ENCODE measurements at places on chromosomes 2 and 18.

DNA sequence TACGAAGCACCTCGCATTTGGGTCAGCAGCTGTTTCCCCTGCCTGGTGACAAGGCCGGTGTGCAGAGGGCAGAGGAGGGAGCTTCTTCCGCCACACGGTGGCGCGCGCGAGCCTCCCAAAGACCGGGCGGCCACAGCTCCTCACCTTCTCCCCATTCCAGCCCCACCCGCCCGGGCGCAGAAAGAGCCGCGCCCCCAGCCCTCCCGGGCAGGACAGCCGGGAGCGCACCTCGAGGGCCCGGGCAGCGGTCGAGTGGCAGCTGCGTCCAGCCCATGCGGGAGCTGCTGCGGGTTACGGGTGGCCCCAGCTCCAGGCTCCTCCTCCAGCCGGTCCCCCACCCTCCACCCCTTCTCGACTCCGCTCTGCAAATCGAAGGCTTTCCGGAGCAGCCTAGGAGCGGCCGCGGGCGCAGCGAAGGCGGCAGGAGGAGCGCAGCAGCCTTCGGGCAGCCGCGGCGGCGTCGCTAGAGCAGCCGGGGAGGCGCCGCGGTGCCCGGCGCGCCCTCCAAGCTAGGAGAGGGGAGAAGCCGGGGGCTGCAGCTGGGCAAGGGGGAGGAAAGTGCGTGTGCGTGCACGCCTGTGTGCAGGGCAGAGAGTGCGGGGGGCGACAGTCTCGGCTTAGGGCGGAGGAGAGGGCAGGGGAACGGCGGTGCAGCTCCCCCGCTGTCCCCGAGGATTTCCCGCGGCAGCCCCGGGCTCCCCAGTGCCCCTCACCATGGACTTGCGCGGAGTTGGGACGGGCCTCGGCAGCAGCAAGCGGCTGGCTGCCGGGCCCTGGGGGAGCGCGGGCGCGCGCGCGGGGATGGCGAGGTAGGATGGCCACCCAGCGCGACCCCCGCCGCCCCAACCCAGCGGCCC, at the start of gene CCDC85A:
CCDC85A (plus strand) TSS at position 348 of the 857 bp plus-strand sequence. CDS start 635 bp downstream, outside the sequence.
- peak; percentile 82 for DNase-seq

DNA sequence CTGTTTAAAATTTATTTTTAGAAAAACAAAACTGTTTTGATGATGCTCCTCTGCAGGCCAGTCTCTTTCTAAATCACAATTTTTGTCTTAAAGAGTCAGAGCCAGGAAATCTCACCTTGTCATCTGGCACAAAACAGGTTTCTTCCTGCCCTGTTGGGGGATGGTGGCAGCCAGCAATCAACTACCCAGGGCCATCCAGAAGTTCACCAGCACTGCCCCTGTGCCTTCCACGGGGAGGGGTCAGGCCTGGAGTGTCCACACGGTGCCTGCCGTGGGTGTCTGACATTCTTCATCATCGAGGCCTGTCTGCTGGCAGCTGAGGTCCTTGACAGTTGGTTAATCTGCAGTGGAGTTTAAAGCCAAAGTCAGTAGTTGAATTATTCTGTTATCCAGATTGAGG, 40.0 kb upstream of the BMP10 start:
- no peak for DNase-seq

- DNase-seq = no peak
These were observed 518.8 kb downstream of the LRP1B start for GRCh38 chr2:141611981-141612380.

- DNase-seq = no peak
These were observed 18.0 kb upstream of the ACKR3 start for GRCh38 chr2:236551471-236552211.

- DNase-seq = no peak
These were observed 32.7 kb downstream of the APCDD1 start for GRCh38 chr18:10487154-10487553.

- no peak for DNase-seq
These were observed 58.5 kb downstream of the ROCK1 start for GRCh38 chr18:21053127-21053526.

GRCh38 chr2:16645775-16646559, 19.7 kb downstream of the CYRIA start:
- DNase-seq = no peak

- DNase-seq = no peak
These were observed 68.5 kb downstream of the PIGN start for GRCh38 chr18:62118328-62118727.

DNA sequence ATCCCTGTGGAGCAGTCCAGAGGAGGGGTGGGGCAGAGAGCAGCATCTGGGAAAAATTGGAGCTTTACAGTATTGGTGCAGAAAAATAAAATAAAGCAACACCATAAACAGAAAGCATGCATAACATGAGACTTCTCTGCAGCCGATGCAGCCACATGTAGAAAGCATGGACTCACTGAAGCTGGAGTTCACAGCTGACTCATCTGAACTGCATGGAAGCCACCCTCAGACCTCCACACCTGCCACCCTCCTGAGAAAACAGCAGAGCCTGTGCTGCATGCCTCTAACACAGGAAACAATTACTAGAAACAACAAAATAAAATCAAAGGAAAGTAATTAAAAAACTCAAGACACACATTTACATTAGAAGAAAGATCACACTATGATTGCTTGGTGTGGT, 169.4 kb upstream of the ALKAL2 start:
- DNase-seq = no peak

DNA sequence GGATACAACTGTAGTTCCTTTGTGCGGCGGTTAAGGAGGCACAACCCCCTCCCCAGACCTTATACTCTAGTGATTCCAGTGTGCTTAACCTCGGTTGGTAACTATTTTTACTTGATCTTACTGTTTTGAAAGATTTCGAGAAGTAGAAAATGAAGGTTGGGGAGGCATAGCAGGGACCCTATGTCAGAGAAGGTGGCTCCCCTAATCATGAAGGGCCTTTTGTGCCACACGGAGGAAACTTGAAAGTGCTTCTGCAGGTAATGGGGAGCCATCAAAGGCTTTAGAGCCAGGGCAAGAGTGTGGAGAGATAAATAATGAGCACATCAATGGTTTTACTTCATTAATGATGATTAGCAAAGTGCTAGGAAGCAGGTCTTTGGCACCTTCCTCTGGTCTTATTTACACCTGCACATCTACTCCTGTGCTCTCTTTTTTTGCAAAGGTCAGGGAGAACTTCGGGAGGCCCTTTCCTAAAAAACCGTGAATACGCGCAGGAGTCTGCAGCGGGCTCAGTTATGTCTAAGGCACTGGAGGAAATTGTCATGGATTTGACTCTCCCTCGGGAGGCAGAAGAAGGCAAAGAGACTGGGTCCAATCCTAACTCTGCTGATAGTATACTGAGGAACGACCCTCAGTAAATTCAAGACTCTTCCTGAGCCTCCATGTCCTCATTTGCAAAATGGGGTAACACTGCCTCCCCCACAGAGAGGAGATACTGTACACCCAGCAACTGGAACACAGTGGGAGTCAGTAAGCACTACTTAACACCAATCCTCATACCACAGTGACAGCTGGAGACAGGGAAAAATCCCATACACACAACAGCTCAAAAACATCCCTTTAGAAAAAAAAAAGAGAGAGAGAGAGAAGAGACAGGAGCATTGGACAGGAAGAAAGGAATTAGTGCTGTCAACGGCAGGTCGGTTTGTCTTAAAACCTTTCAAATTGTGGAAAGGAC, 81.6 kb downstream of the DDX1 start:
- DNase-seq = no peak

- no peak for DNase-seq
These were observed 13.9 kb downstream of the IL1F10 start for GRCh38 chr2:113081488-113082210.

GRCh38 chr2:136297994-136298393, 180.0 kb upstream of the CXCR4 start:
- no peak for DNase-seq

DNA sequence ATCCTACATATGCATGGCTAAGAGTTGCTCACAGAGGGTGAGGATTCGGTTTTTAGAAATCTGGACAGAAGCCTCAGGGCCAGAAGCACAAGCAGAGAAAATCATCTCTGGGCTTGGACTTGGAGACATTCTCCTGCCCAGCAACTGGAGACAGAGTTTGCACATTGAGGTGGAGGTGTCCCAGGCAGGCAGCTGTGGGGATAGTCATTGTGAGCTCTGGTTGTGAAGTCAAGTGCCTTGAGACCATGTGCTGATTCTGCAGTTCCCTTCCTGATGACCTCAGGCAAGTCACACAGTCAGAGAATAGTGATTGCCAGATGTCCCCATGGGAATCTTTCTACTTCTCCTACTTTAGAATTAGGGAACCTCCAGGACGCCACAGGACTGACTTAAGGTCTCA, 108.4 kb upstream of the LDAH start:
- no peak for DNase-seq

DNA sequence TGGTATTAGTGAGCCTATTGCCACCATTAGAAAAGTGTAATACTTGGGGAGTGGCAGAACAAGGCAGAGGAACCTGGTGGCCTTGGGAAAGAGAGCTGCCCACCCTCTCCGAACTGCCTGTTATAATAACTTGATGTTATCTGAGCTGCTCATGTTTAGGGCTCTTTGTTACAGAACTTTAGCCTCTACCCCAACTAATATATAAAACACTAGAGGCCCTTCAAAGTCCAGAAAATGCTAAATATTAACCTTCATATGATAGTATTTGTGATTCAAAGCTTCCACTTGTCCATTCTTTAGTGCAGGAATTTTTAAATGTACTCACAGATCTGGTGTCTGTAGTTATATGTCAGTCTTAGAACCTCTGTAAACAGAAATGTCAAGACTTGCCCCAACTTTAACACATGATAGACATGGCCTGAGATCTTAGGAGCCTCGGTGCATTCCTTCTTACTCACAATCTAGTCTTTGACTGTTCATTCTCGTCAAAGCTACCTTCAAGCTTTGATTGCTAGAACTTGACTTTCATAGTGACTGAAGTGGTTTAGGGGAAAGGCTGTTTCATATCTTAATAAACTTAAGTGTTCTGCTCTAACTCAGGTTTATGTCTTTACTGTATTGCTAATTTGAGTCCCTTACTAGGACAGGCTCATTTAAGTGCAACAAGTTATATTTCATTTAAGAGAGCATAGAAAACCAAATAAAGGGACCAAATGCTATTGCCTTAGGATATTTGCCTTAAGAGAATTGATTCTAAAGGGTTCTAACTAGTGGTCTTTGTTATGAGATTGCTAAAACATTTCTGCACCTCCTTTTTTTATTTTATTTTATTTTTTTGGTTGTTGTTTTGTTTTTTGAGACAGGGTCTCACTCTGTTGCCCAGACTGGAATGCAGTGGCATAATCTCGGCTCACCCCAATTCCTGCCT, 41.6 kb downstream of the DDX1 start:
- no peak for DNase-seq

- no peak for DNase-seq
These were observed 25.6 kb downstream of the FAP start for GRCh38 chr2:162217598-162217997.

GRCh38 chr2:221572219-221572820, at the start of gene EPHA4:
TSS of gene EPHA4 (minus strand) at chr2:221572304. CDS start at chr2:221572248, 56 bp downstream.
- DNase-seq = peak; percentile 82

DNA sequence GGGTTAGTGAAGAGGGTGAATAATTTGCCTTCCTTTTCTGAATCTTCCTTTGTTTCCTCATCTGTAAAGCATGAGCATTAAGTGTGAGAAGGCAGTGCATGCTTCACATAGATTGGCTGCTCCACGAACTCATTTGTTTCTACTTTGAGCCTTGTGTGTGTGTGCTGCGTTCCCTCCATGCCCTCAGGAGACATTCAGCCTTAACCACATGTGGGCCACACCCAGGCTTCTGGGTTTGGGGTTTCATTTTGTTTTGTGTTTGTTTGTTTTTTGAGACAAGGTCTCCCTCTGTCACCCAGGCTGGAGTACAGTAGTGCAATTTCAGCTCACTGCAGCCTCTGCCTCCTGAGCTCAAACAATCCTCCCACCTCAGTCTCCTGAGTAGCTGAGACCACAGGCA, 843.3 kb downstream of the GALR1 start:
- DNase-seq = no peak

GRCh38 chr2:182103526-182103925, 117.9 kb downstream of the PPP1R1C start:
- no peak for DNase-seq

DNA sequence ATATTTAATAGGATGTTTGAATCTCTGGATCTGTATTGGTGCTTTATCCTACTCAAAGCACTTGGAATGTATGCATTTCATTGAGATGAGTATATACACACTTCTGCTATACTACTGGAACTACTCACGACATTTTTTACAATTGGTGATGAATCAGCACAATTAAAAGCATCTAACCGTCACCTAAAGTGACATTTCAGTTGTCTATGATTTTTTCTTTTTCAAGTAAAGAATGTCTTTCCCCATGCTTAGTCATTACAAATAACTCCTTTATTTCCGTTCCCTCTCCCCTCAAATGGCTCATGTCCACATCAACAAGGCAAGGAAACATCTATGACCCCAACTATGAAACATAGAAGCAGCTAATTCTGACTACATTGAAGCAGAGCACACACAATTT, 77.3 kb downstream of the CLIP4 start:
- no peak for DNase-seq

- no peak for DNase-seq
These were observed 303.3 kb downstream of the CNTNAP5 start for GRCh38 chr2:124328397-124328796.

DNA sequence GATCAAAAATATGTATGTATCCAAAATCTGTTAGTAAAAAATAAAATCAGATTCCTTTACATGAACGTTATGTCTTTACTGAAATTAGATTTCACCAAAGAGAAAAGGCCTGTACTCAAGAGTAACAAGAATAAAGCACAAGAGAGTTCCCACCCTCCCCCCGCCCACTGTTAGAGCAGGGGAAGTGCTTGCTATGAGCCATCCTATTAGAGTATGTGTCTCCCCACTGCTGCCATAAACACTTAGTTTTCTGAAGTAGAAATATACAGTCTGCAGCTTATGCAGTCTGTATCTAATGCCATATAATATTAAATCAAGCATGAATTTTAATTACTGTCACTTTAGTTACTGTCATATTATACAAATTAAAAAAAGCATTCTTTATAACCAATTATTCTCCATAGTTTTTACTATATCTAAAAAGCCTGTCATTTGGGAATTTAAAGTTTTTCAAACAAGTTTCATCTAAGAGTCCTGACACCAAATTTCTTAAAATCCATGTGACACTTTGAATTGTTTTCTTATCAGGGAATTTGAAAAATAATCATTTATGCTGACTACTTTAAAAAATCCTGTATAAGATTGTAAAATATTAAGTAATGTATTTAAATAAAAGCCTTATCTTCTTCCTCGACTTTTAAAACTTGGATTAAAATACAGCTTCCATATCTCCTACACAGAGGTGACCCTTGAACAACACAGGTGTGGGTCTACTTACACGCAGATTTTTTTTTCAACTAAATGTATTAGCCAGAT, 51.8 kb upstream of the GPR75 start:
- no peak for DNase-seq

DNA sequence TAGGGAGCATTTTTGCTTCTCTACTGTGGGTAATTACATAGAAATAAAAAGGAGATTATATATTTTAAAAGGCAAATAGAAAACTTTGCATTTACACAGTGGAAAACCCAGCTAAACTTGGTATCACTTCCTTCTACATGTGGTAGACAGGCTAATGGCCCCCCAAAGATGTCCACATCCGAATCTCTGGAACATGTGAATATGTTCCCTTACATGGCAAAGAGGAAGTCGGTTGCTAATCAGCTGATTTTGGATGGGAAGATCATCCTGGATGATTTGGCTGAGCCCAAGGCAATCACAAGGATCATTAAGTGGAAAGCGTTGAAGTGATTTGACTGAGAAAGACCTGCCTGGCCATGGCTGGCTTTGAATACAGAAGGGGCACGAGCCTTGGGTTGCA, 26.2 kb downstream of the CREG2 start:
- no peak for DNase-seq

- no peak for DNase-seq
These were observed 50.4 kb upstream of the FZD5 start for GRCh38 chr2:207819839-207820784.
